ENCODE measurements at places on chromosomes 1 and 21.
A peak's percentile ranks its signal among the peaks of the same experiment; 100 is the strongest.

DNA sequence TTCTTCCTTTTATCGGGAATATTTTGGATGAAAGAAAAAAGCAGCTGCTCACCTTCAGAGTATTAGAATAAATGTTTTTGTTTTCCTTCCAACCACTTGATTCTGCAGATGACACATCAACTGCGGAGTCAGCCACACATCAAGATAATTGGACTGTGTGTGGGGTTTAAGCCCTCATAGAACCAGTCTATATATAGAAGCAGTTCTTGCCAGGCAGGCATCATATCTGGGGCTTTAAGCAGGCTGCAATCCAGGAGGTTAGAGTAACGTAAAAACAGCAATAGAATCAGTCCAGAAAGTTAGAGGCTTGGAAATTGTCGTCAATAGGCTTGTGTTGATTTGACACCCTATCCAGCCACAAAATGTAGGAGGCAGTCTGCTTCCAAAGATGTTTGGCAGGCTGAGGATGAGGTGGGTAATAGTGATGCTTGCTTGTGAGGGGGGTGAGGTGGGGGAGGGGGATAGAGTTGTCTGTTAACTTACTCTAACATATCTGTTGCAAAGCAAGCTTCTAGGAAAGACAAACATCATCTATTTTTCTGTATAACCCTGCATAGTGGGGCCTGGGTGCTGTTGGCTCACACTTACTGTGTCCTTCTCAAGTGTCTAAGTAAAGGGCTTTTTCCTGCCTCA lies 64.8 kb downstream of the PEX14 start:
- H3K36me3 ChIP-seq: no peaks in the 10 kb centered on the region
- DNase-seq: no peak
- H3K4me1 ChIP-seq: no peaks in the 10 kb centered on the region
- H3K27me3 ChIP-seq: no peaks in the 10 kb centered on the region
- no peak overlapping the region for H3K27ac ChIP-seq

GRCh38 chr1:156772728-156773497 lies 5.6 kb downstream of the PRCC start:
- H3K27ac ChIP-seq: no peak overlapping the region
- H3K27me3 ChIP-seq: no peaks in the 10 kb centered on the region
- H3K4me1 ChIP-seq: peaks cover 12% of the 10 kb centered on the region
- peaks cover 22% of the 10 kb centered on the region for H3K36me3 ChIP-seq
- H3K4me3 ChIP-seq: no peak overlapping the region

- H3K27me3 ChIP-seq: peaks cover 20% of the 10 kb centered on the region
- no peaks in the 10 kb centered on the region for H3K4me1 ChIP-seq
Observed at GRCh38 chr1:11448373-11449099, 30.4 kb upstream of the DISP3 start.

DNA sequence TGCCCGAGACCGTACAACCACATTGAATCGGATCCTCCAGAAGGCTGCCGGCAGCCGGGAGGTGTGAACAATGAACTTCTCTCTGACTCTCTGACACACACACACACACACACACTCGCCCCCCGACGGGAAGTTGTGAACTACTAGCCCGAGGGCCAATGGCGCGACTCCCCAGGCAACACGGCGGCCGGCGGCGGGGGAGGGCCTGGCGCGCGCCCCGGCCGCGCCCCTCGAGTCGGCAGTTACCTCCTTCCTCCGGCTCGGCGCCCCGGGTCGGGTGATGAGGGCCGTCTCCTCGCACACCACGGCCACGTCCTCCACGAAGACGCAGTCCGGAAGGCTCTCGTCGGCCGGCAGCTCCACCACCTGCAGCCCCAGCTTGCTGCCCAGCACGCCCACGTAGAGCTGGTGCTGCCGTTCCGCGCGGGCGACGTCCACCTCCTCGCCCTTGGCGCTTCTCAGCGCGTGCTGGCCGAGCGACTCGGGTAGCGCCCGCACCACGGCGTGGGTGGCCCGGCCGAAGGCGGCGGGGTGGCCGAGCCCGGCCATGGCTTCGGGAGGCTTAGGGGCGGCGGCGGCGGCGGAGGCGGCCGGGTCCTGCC lies 361 bp downstream of the DDAH1 start:
- peak overlapping the region; percentile 79 for H3K27ac ChIP-seq
- H3K4me1 ChIP-seq: peaks cover 14% of the 10 kb centered on the region
- DNase-seq: peak; percentile 15
- H3K27me3 ChIP-seq: no peaks in the 10 kb centered on the region

GRCh38 chr21:42120903-42121535 lies 49.9 kb downstream of the UMODL1 start:
- H3K36me3 ChIP-seq: no peaks in the 10 kb centered on the region
- H3K4me3 ChIP-seq: no peak overlapping the region
- peaks cover 4% of the 10 kb centered on the region for H3K4me1 ChIP-seq
- no peak for DNase-seq
- peaks cover 15% of the 10 kb centered on the region for H3K27me3 ChIP-seq
- H3K27ac ChIP-seq: no peak overlapping the region

DNA sequence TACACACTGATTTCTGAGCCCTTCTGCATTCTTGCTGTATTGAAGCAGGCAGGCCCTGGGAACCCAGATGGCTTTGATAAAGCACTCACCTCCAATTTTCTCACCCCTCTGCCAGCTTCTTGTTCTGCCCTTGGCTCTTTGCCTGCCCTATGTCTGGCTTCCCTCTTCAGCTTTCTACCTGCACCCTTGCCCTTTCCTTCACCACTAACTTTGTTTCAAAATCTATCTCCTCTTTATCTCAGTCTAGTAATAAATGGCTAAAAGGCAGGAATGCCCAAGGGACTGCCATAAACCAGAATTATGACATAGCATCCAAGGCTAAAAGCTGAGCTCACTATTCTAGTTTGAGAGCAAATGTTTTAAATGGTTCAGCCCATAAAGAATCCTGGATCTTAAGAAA lies 178.7 kb downstream of the TNR start:
- no peak overlapping the region for H3K27ac ChIP-seq
- H3K27me3 ChIP-seq: peaks cover 85% of the 10 kb centered on the region
- H3K36me3 ChIP-seq: no peaks in the 10 kb centered on the region
- H3K4me3 ChIP-seq: no peak overlapping the region

GRCh38 chr1:53110370-53111072 lies 31.9 kb downstream of the SLC1A7 start:
- H3K27me3 ChIP-seq: no peaks in the 10 kb centered on the region
- DNase-seq: no peak
- no peak overlapping the region for H3K27ac ChIP-seq
- no peaks in the 10 kb centered on the region for H3K36me3 ChIP-seq
- peaks cover 20% of the 10 kb centered on the region for H3K4me1 ChIP-seq

GRCh38 chr1:220954321-220955075 lies 75.3 kb downstream of the HLX start:
- H3K27ac ChIP-seq: no peak overlapping the region
- no peaks in the 10 kb centered on the region for H3K4me1 ChIP-seq
- no peak overlapping the region for H3K4me3 ChIP-seq
- H3K36me3 ChIP-seq: no peaks in the 10 kb centered on the region
- no peak for DNase-seq

DNA sequence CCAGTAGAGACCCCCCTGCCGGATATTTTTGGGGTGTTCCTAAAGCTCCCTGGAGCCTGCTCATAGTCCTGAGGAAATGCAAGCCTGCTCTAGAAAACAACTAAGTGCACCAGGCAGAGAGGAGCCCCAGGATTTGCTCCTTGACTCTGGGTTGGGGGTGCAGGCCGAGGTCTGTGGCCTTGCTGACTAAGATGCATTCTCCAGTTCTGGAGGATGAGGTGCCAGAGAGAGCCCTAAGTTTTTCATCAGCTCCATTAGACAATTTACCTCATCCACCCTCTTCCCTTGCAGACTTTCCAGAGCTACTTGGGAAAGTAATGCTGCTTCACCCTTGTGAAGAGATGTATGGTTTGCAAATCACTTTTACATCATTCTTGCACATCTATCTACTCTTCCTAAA lies 9.1 kb downstream of the TUFT1 start:
- DNase-seq: no peak
- no peaks in the 10 kb centered on the region for H3K27me3 ChIP-seq
- H3K36me3 ChIP-seq: no peaks in the 10 kb centered on the region
- peaks cover 53% of the 10 kb centered on the region for H3K4me1 ChIP-seq
- H3K27ac ChIP-seq: no peak overlapping the region

DNA sequence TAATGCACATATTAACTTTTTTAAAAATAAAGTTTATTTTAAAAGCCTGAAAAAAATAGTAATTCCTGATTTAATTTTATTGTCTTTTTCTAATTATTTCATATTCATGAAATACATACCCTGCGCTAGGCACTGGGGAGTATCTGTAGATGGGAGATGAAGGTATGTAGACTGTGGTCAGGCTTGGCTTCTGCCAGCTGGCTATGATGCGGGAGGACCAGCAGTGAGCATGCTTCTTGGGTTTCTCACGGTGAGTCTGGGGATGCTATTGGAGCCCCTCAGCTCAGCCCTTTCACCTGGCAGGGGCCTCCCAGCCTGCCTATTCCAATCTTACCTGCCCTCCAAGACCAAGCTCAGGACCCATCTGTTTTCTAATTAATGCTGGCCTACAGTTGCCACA lies 138.4 kb downstream of the NOS1AP start:
- H3K4me1 ChIP-seq: peaks cover 7% of the 10 kb centered on the region
- no peaks in the 10 kb centered on the region for H3K27me3 ChIP-seq
- no peak for DNase-seq
- no peaks in the 10 kb centered on the region for H3K36me3 ChIP-seq
- no peak overlapping the region for H3K27ac ChIP-seq

DNA sequence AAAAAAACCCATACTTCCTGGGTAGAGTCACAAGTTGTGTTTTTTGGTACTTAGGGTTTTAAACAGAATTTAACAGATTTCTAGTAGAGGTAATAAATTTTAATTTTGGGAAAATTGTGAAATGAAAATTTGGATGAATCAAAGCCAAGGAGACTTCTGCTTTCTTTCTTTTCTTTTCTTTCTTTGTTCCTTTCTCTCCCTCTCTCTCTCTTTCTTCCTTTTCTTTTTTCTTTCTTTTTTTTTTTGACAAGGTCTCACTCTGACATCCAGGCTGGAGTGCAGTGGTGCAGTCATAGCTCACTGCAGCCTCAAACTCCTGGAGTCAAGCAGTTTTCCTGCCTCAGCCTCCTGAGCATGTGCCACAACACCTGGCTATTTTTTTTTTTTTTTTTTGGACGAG lies 46.9 kb upstream of the NEXN start:
- H3K4me1 ChIP-seq: no peaks in the 10 kb centered on the region
- DNase-seq: no peak
- H3K27me3 ChIP-seq: no peaks in the 10 kb centered on the region
- no peak overlapping the region for H3K27ac ChIP-seq
- H3K4me3 ChIP-seq: no peak overlapping the region
- no peaks in the 10 kb centered on the region for H3K36me3 ChIP-seq

- no peaks in the 10 kb centered on the region for H3K36me3 ChIP-seq
- no peaks in the 10 kb centered on the region for H3K4me1 ChIP-seq
- no peak overlapping the region for H3K4me3 ChIP-seq
- no peaks in the 10 kb centered on the region for H3K27me3 ChIP-seq
- no peak overlapping the region for H3K27ac ChIP-seq
Observed at GRCh38 chr1:195376190-195376589, 1232.0 kb downstream of the KCNT2 start.

- H3K4me1 ChIP-seq: peaks cover 7% of the 10 kb centered on the region
- DNase-seq: no peak
- no peaks in the 10 kb centered on the region for H3K36me3 ChIP-seq
- H3K27ac ChIP-seq: no peak overlapping the region
Observed at GRCh38 chr1:54273092-54273794, 73.3 kb downstream of the MRPL37 start.

DNA sequence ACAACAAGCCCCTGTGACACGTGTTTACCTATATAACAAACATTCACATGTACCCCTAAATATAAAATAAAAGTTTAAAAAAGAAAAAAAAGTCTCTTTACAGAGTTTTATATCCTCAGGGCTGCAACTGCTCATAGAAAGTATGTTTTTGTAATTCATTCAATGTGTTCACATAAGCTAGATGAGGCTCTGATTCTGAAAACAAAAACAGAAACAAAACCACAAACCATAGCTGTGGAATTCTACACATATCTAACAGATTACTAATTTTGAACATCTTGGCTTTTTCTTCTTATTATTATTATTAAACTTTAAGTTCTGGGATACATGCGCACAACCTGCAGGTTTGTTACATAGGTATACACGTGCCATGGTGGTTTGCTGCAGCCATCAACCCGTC lies 579.6 kb upstream of the ZRANB2 start:
- no peaks in the 10 kb centered on the region for H3K4me1 ChIP-seq
- H3K4me3 ChIP-seq: no peak overlapping the region
- no peak for DNase-seq
- no peaks in the 10 kb centered on the region for H3K36me3 ChIP-seq
- H3K27me3 ChIP-seq: no peaks in the 10 kb centered on the region

DNA sequence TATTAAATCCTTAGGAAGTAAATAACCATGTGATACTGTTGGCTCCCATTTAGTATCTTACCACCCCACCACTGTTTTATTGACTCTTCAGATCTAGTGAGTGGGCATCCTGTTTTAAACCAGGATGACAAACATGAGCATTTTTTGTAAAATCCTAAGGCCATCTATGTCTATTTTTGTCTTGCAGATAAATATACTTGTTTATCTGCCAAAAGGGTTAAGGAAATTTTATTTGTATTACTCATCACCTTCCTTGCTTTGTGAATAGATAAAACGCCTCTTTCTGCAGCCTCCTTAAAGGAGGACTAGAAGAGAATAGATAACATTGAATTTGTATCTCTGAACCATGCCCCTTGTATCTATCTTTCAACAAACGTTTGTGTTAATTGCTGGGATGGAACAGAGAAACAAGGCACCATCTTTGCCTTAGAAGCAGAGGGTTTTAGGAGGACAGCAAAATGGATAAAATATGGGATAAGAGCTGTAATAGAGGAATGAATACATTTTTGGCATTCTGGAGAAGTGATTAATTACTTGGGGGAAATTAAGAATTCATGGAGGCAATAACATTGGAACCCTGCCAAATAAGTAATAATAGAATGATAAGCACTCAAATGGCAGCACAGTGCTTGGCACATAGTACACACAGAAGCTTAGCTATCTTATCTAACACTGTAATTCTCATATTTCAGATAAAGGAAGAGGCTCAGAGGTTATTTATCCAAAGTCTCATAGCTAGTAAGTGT lies 14.7 kb downstream of the YTHDF2 start:
- no peaks in the 10 kb centered on the region for H3K27me3 ChIP-seq
- no peak for DNase-seq
- peaks cover 19% of the 10 kb centered on the region for H3K36me3 ChIP-seq
- peaks cover 24% of the 10 kb centered on the region for H3K4me1 ChIP-seq
- no peak overlapping the region for H3K27ac ChIP-seq

DNA sequence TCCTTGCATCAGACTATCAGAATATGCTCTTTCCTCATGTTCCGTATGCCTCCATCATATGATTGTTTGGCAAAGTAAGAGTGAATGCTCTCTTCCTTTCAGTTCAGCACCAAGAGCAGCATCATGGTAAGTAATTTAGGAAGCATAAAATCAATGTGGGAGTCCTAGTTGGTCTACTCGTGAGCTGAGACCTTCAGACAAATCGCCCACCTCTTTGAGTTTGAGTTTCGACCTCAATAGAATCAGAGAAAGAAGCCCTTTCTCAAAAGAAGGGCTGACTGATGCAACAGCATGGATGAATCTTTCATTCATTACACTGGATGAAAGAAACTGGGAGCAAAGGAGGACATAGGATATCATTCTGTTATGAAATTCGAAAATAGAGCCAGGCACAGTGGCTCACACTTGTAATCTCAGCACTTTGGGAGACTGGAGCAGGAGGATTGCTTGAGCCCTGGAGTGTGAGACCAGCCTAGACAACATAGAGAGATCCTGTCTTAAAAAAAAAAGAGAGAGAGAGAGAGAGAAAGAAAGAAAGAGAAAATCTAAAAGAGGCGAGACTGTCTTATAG lies 112.5 kb downstream of the ZC3H11B start:
- H3K27me3 ChIP-seq: no peaks in the 10 kb centered on the region
- H3K4me3 ChIP-seq: no peak overlapping the region
- no peak overlapping the region for H3K27ac ChIP-seq
- no peaks in the 10 kb centered on the region for H3K36me3 ChIP-seq
- DNase-seq: no peak
- H3K4me1 ChIP-seq: no peaks in the 10 kb centered on the region

- DNase-seq: no peak
- no peaks in the 10 kb centered on the region for H3K36me3 ChIP-seq
- no peaks in the 10 kb centered on the region for H3K4me1 ChIP-seq
Observed at GRCh38 chr1:81702079-81702715, 98.5 kb upstream of the ADGRL2 start.

Data from HCT116 (cell line).